ENCODE measurements at places on chromosomes 1 and 21. TPM values are rescaled to one million over a fixed set of nuclear protein-coding genes. Genes with fewer than 3 reads are reported as not detected.

The KCNQ4 gene
- total RNA-seq = 0.26 TPM

DNA sequence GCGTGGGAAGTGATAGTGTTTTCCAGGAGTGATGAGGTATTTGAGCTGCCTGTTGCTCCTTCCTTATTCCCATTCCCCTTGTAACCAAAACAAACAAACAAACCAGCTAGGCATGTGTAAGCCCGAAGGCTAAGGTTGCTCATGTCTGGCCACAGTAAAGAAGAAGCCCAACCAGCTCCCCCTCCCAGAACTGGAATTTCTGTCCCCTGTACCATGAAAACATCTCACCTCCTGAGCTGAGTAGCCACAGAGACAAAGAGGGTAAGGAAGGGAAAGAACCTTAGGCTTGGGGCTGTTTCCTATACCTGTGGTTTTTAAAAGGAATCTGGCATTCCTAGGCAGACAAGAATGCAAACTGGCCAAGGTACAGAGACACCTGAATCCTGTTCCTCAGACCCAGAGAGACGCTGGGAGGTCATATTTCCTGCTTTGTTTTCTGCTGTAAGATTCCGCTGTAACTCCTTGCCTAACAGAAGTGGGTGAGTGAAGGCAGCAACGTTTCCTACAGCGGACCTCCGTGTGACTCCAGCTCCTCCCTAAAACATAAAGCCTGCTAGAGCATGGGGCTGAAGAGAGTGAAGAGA is 41.7 kb upstream of the RAB4A start:
- peak overlapping the region; percentile 58 for H3K27ac ChIP-seq
- no peaks in the 10 kb centered on the region for H3K27me3 ChIP-seq
- no peaks in the 10 kb centered on the region for H3K36me3 ChIP-seq
- peaks cover 35% of the 10 kb centered on the region for H3K4me1 ChIP-seq

- no peaks in the 10 kb centered on the region for H3K36me3 ChIP-seq
- H3K4me1 ChIP-seq = peaks cover 23% of the 10 kb centered on the region
Measured at GRCh38 chr1:54356680-54357147, 49.5 kb downstream of the SSBP3 start.

The PGLYRP3 gene
- total RNA-seq = not detected

DNA sequence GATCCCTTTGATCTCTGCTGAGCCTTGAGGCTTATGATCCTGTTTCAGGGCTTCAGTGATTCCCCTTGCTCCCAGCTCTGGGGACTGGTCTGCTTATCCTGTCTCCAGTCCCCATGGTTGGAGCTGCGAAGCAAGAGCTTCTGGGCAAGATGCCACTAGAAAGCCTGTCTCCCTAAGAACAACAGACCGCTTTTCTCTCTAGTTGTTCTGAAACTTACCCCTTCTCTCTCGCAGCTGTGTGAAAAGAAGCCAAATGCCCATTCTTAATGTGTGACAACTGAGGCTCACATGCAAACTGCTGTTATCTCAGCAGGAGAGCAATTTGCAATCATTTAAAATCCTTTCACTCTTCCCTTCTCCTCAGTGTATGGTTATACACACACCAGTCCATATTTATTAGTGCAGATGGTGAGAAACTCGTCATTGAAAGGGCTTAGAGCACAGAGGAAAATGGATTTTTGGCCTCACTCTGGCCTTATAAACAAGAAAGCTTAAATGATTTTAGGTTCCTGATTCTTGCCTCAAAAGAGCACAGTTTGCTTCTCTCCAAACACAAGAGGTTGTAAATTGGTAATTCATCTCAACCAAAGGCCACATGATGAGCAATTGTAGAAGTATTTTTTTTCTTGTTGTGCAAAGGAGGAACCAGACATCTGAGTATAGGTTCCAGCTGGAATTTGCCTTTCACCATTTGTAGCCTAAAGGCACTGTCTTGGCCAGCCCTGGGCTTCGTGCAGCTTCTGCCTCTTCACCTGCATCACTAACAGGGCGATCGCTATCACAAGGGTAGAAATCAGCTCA is 179.2 kb upstream of the LMO4 start:
- H3K4me3 ChIP-seq = no peak overlapping the region
- no peak overlapping the region for H3K27ac ChIP-seq
- no peaks in the 10 kb centered on the region for H3K4me1 ChIP-seq
- H3K36me3 ChIP-seq = no peaks in the 10 kb centered on the region

GRCh38 chr1:167739752-167740151 is 18.0 kb downstream of the MPZL1 start:
- H3K27ac ChIP-seq = no peak overlapping the region
- no peaks in the 10 kb centered on the region for H3K36me3 ChIP-seq
- no peak overlapping the region for H3K4me3 ChIP-seq
- no peaks in the 10 kb centered on the region for H3K27me3 ChIP-seq
- no peak for DNase-seq

GRCh38 chr1:172447641-172448040 is 3.8 kb upstream of the PIGC start:
- no peaks in the 10 kb centered on the region for H3K27me3 ChIP-seq
- DNase-seq = no peak
- no peak overlapping the region for H3K27ac ChIP-seq
- H3K36me3 ChIP-seq = no peaks in the 10 kb centered on the region

The AADACL4 gene
- total RNA-seq = 0.32 TPM

Data from spleen (tissue), 13 donors.